Mucosa of descending colon (tissue), 3 donors: ENCODE measurements at places on chromosomes 6 and 20.

DNA sequence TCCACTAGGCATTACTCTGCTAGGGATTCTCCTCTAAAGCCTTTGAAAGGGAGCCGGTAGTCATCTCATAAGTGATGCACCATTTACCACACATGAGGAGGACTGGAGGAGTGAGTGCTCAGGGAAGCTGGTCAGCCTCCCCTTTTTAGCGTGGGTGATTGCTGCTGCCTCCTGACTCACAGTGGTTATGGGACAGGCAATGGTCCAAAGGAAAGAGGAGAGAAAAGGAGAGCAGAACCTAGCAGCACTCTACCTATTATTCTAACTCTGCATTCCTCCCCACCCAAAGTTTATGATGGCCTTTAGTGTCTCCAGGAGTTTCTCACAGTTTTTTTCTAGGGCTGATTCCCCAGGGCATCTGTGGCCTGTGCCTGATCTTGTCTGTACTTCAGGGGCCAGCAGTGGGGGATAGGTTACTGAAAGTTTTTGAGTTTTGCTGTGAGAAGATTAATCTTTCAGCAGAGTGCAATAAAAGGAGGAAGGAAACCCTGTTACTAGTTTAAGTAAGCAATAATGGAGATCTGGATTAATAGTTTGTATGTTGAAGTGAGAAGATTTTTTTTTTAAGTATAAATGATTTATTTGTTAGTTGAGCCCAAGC is 36.4 kb upstream of the GCLC start:
- DNase-seq = no peak

DNA sequence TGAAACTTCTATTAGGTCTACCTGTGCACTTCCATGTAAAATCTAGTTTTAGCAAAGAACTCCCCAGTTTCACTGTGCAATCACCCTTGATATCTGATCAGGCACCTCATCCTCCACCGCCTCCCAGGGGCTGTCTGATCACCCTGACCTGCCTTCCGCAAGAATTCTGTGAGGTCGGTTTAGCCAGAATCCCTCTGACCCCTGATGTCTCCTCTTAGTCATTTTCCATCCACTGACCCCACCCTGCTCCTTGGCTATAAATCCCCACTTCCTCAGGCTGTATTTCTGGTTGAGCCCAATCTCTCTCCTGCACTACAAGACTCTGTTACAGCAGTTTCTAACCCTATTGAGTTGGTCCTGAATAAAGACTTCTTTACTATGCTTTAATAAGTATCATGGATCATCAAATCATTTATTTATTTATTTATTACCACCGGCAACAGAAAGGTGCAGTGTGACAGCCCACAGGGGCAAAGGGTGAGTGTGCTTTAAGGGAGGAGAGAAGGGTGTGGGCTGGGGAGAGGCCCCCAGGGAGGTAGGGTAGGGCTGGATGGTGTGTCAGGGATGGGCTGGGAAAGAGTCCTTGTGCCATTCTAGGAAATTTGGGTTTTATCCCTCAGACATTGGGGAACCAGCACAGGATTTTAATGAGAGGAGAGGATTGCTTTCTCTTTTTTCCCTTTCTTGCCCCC is 11.2 kb upstream of the SERPINB6 start:
- no peak for DNase-seq

GRCh38 chr6:169591616-169592015 is 110.2 kb downstream of the WDR27 start:
- DNase-seq = no peak

GRCh38 chr20:22260506-22260905 is 323.9 kb downstream of the FOXA2 start:
- DNase-seq = no peak

DNA sequence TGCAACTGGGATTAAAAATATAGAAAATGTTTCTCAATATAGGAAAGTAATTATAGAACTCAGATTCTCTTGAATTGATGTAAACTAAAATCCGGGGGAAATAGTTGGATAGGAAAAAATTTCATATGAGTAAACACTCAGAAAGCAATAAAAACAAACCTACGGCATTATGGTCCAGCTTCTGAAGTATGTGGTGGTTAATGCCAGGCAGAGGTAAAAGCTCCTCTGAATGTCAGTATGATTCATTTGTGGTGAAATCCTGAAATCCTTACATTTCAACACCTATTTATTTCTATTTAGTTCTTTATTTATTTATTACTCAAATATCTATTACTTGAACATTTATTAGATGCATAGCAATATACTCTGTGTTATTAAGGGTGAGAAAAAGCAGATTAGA is 145.1 kb downstream of the RIMS1 start:
- no peak for DNase-seq

GRCh38 chr20:59406446-59406845 is 106.0 kb downstream of the EDN3 start:
- no peak for DNase-seq

- peak; percentile 75 for DNase-seq
These were observed at the start of gene SPTLC3 for GRCh38 chr20:13008761-13009681. Gene SPTLC3 (plus strand): TSS chr20:13008972. CDS start chr20:13009268, 296 bp downstream.

DNA sequence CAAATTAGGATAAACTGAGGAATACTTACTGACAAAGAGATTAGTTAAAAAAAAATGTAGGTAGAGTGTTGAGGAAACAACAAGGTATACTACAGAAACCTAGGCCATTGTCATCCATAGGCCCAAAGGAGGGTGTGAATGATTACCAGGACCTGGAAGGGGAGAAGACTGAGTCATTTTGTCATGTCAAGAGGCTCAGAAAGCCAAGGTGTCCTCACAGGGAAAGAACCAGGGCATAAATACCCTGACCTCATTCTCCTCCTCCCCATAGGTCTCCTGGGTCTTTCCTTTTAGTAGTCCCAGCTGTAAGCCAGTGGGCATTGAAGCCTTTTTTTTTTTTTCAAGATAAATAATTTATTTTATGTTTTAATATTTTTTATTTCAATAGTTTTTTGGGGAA is 582.1 kb upstream of the JAG1 start:
- DNase-seq = no peak

GRCh38 chr6:156577749-156578148 is 199.4 kb upstream of the ARID1B start:
- DNase-seq = no peak

- DNase-seq = no peak
These were observed 368.0 kb downstream of the TBC1D32 start for GRCh38 chr6:120966321-120966720.

DNA sequence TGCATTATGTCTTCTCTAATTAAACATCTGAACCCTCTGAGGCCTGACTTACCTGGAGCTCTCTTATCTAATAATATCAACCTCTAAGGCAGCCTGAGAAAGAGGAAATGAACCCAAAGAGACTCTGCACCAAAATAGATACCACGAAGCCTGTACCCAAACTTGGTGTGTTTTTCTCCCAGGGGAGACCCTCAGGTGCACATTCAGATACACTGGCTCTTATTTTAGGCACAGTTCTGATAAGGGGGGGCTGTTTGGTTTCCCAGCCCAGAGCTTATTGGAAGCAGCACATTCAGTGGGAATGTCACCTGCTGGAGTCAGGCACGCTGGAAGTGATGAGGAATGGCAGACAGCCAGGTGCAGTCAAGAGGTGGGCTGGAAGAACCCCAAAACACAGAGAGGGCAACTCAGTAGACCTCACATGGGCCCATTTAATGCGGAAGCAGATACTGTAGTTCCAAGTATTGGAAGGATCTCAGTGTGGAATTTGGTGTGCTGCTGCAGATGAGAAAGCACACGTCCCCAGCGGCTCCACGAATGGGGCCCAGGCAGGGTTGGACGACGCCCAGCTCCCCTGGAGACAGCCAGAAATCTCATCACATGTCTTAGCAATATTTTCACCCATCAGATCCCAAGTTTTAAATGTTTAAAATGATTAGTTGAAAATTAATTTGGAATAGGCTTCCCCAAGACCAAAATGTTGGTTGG is 9.7 kb upstream of the CCR6 start:
- DNase-seq = no peak

- DNase-seq = no peak
These were observed 440.2 kb upstream of the FLRT3 start for GRCh38 chr20:14777591-14777990.

GRCh38 chr6:100381111-100381510 is 83.6 kb downstream of the SIM1 start:
- no peak for DNase-seq
